ENCODE measurements at places on chromosomes 7 and 10. TPM values are rescaled to one million over a fixed set of nuclear protein-coding genes. Genes with fewer than 3 reads are reported as not detected.
A peak's percentile ranks its signal among the peaks of the same experiment; 100 is the strongest.

The SPACDR gene
- total RNA-seq, result not detected

The ITPRID1 gene
- total RNA-seq, result not detected

DNA sequence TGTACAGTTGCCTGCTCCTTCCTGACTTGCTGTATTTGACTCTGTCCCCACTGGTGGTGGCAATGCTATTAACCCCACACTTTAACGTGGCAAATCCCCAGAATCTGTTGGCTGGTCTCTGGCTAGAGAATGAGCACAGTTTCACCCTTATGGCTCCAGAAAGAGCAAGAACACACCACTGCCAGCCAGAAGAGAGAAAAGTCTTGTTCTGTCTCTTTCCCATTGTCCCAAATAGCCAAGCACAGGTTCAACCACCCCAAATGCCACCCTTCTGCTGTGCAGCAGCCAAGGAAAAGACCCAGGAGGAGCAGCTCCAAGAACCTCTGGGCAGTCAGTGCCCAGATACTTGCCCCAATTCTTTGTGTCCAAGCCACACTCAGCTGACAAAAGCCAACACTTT, 11.3 kb downstream of the SLC16A9 start:
- no peak for DNase-seq

- DNase-seq, result peak; percentile 77
These were observed 23.4 kb downstream of the MAD1L1 start for GRCh38 chr7:2209146-2209960.
